ENCODE measurements at places on chromosomes 12 and 14.
A peak's percentile ranks its signal among the peaks of the same experiment; 100 is the strongest.

- DNase-seq = no peak
These were observed 62.7 kb downstream of the MUCL1 start for GRCh38 chr12:54917001-54917488.

- DNase-seq = no peak
These were observed 15.6 kb downstream of the TMCC3 start for GRCh38 chr12:94634717-94635116.

DNA sequence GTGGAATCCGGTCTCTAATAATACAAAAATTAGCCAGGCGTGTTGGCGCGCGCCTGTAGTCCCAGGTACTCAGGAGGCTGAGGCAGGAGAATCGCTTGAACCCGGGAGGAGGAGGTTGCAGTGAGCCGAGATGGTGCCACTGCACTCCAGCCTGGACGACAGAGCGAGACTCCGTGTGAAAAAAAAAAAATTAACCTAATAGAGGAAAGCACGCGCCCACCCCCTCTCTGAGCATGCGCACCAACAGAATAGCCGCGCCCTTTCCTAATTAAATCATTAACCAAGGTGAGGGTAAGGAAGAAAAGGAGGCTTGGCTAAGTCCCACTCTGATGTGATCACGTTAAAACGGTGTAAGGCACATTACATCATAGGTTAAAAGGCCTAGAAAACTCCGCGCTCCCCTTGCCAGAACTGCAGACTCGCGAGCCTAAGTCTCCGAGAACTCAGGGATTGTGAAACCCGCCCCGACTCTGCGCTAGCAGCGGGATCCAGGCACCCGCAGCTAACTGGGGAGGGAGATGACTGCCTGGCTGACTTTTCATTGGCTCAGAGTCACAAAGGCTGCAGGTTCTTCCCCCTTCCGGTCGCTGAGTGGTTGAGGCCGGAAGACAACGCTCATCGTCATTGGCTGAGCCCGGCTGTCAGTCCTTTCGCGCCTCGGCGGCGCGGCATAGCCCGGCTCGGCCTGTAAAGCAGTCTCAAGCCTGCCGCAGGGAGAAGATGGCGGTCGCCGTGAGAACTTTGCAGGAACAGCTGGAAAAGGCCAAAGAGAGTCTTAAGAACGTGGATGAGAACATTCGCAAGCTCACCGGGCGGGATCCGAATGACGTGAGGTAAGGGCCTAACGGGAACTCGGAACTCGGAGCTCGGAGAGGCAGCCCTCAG lies at the start of gene PNN:
TSS of gene PNN (plus strand) at position 695 of the 885 bp plus-strand sequence. CDS start at position 721, 26 bp downstream.
- peak; percentile 78 for DNase-seq

GRCh38 chr14:75088153-75088552 lies 18.7 kb downstream of the ZC2HC1C start:
- DNase-seq = no peak

DNA sequence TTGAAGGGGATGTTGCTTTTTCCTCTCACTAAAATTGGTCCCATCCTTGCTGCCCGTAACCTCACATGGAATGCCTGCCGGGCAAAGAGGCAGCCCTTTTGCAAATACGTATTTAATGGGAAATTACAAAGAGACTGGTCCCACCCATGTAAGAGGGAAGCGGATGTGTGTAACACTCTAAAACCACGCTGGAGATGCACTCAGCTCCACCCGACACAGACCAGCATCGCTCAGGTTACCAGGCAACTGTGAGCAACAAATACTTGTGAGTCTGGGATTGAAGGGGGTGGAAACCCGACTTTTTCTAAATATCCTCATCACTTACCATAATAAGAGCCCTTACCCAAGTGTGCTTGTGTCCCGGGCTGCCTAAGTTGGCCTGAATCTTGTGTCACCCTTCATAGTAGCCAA lies 47.7 kb downstream of the ELK3 start:
- DNase-seq = no peak

DNA sequence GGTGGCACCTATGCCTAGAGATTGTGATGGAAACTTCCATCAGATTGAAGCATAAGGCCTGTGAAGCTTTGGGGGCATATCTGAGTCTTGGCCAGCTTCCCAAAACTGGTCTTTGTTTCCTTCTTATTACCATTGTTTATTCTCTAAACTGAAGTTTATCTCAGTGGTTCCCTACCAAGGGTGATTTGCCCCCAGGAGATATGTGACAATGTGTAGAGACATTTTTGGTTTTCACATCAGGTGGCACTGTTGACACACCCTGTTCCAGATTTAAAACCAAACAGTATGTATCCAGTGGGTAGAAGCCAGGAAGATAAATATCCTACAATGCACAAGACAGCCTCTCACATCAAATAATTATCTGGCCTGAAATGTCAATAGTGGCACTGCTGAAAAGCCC lies 22.1 kb downstream of the RASSF9 start:
- no peak for DNase-seq

GRCh38 chr12:132329720-132330548 lies 545 bp upstream of the GALNT9 start:
- no peak for DNase-seq

- DNase-seq = no peak
These were observed 666 bp upstream of the DERA start for GRCh38 chr12:15910468-15910863.

GRCh38 chr12:125538401-125539199 lies 473.4 kb downstream of the AACS start:
- no peak for DNase-seq

- DNase-seq = no peak
These were observed 132.5 kb downstream of the DAAM1 start for GRCh38 chr14:59320763-59321625.

DNA sequence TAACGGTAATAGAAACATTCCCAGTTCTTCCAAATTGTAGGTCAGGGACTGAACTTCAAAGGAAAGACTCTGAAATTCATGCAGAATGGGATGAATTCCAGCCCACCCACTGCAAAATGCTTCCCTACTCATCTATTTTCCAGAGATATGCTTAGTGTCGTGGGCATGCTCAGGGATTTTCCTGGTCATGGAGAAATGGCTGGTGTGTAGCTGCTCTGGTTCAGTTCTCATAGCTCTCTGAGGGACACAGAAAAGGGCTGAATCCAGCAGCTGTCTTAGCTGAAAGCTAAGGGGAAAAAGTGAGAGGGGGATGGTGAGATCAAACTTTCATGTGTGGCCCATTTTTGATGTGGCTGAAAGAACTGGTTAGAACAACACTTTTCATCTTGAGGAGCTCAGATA lies 72.9 kb upstream of the KRAS start:
- DNase-seq = no peak

DNA sequence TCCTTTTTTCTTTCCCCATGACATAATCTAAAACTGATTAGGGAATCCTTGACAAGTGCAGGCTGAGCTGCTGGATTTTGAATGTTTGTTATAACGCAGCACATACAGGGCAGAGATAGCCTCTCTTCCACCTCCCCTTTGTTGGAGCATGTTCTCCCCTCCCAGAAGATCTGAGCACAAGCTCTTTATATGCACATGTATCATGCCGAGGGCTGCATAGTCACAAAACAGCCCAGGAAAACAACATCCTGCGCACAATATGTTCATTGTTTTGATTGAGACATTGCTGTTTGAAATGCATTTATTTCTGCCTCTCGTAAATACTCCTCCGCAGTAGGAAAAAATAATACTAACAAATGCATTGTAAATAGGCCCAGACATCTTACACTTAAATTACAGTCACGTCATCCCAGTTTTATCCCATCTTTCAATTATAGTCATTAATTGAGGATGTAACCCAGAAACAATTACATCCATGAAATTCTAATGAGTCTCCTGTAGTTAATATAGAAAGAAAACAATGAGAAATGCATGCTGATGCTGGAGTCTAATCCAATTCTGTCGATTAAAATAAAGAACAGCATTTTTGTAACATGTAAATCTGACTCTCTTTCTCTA lies 401.8 kb downstream of the BTG1 start:
- DNase-seq = no peak

- no peak for DNase-seq
These were observed 49.2 kb downstream of the TESPA1 start for GRCh38 chr12:54935235-54935951.

DNA sequence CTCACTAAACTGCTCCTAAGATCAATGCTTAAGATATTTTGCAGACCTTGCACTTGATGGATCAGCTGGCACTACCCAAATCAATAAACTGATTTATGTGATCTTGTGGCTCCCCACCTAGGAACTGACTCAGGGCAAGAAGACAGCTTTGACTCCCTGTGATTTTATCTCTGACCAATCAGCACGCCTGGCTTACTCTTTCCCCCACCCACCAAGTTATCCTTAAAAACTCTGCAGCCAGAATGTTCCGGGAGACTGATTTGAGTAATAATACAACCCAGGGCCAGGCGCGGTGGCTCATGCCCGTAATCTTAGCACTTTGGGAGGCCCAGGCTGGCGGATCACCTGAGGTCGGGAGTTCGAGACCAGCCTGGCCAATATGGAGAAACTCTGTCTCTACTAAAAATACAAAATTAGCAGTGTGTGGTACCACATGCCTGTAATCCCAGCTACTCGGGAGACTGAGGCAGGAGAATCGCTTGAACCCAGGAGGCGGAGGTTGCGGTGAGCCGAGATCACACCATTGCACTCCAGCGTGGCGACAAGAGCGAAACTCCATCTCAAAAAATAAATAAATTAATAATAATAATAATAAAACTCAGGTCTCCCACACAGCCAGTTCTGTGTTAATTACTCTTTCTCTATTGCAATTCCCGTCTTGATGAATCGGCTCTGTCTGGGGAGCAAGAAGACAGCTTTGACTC lies 12.0 kb downstream of the MORN3 start:
- no peak for DNase-seq

DNA sequence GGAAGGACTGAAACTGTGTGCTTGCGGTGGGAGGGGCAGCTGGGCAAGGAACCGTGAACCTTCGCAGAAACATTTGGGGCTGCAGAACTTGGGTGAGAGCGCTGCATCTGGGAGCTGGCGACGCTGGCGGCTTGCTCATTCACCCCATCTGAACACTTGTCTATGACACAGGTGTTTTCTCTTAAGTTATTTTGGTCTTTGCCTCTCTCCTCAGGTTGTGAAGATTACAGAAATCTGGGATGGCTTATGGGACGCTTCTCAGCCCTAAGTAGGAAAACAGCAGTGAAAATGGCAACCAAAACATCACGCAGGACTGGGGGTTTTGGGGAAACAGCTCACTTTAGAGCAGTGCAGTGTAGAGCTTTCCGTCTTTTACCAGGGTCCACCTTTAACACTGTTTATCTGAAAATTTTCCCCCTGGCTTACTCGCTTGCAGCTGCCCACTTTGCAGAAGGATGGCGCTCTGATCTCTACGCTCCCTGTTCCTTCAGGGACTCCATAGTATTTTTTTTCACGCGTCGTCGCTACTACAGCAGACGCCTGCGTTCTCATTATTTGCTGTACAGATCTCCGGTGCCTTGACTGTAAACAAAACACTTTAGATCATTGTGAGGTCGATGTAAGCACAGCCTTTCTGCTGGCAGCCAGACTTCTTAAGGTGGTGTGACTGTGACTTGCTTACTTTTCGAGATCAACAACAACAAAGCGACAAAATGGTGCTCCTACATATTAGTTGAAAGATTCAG lies 2.7 kb upstream of the CDKN1B start:
- no peak for DNase-seq

GRCh38 chr12:82896979-82897378 lies 210.3 kb downstream of the TMTC2 start:
- no peak for DNase-seq

GRCh38 chr12:70154960-70155589 lies 88.2 kb upstream of the CNOT2 start:
- DNase-seq = no peak

GRCh38 chr12:51590347-51591015 lies 552 bp upstream of the SCN8A start:
- DNase-seq = peak; percentile 31

- no peak for DNase-seq
These were observed 31.9 kb downstream of the FBXO34 start for GRCh38 chr14:55303125-55303499.

- DNase-seq = no peak
These were observed 190.2 kb upstream of the LMO3 start for GRCh38 chr12:16796168-16796567.

GRCh38 chr14:81400202-81400678 lies at the start of gene STON2:
STON2 (minus strand) TSS chr14:81400324; CDS start chr14:81398382, 1,942 bp downstream.
- DNase-seq = no peak

DNA sequence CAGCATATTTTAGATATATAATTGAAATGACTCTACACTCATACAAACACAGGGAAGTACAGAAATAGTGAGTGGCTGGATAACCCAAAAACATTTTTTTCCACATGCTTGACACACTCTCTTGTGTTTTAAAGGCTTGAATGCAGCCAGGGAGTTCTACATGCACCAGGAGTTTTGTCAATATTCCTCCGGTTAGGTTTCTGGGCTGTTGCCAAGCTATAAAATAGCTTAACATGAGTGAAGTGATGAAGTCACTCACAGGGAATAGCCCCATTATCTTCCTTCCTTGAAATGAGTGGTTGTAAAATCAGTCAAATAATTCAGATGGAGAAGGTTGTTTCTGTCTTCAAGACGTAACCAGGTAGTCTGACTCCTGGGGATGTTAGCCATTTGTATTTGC lies 582.7 kb downstream of the SLC6A15 start:
- DNase-seq = no peak

Measured in stimulated activated CD4-positive, alpha-beta T cell treated with anti-CD3 and anti-CD28 coated beads, Interleukin-1b, Interleukin-23, amount 100 ng/mL, for 1 hour (primary cell).